ENCODE measurements at places on chromosomes 7 and 10. TPM values are rescaled to one million over a fixed set of nuclear protein-coding genes. Genes with fewer than 3 reads are reported as not detected.

The A1CF gene
- under 0.01 TPM for total RNA-seq

The CYP3A7 gene
- total RNA-seq, result not detected

The AGMO gene
- not detected for total RNA-seq

The PHKG1 gene
- 3.1 TPM for total RNA-seq

The GPR37 gene
- 0.10 TPM for total RNA-seq

The RTKN2 gene
- total RNA-seq, result 9.8 TPM

The MNX1 gene
- total RNA-seq, result not detected
